Activated CD4-positive, CD25-positive, alpha-beta regulatory T cell treated with anti-CD3 and anti-CD28 coated beads, Interleukin-2, amount 50 U/mL, for 24 hours (primary cell): ENCODE measurements at places on chromosomes 3 and 15.

- no peak for ATAC-seq
These were observed 54.8 kb upstream of the TNFSF10 start for GRCh38 chr3:172577987-172578570.

DNA sequence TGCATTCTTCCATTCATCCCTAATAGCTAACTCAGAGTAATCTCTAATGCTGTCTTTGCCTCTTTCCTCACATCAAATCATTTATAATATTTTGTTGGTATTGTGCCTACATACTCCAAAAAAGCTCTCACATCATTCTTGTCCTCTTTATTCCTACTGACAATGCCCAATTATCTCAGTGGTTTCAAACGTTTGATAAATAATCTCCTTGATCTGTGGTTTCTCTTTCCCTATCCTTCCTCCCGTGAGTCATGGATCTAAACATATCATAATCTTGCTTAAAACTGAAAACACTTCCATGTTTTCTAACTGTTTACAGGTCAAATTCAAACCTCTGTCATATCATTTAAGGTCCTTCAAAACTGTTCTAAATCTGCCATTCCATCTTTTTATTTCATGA lies 115.1 kb downstream of the CNTN6 start:
- ATAC-seq: no peak

DNA sequence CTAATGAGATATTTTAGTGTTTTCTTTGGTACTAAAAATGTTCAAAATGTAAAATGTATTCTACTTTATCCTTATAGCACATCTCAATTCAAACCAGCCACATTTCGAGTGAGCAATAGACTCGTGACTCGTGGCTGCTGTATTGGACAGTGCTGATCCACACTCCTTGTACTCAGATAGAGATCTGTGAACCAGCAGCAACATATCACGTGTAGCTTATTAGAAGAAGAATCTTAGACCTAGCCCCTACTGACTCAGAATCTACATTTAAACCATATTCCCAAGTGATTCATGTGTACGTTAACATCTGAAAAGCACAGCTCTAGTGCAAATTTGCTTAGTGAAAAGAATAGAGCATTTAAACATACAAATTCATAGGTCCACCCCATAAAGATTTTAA lies 130.9 kb downstream of the IL1RAP start:
- ATAC-seq: no peak

- ATAC-seq: no peak
These were observed 48.8 kb upstream of the MAP4 start for GRCh38 chr3:48065035-48065434.

DNA sequence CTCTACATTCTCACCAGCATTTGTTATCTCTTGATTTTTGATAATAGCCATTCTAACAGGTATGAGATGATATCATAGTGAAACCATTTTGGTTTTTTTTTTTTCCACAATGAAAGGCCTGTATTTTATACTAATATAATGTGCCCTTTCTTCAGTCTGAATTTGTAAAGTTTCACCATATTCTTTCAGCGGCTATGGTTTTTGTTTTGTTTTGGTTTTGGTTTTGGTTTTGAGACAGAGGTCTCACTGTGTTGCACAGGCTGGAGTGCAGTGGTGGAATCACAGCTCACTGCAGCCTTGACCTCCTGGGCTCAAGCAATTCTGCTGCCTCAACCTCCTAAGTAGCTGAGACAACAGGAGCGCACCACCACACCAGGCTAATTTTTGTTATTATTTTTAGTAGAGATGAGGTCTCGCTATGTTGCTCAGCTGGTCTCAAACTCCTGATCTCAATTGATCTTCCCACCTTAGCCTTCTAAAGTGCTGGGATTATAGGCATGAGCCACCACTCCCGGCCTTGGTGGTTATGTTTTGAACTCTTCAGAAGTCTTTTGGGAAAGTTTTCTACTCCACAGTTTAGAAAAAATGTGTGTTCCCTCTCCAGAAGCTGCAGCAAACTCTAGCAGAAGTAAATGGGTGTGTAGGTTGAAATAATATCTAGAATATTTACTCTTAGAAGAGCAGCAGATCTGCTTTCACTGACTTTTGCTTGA lies 110.2 kb upstream of the UMPS start:
- peak; percentile 72 for ATAC-seq

- ATAC-seq: no peak
These were observed 10.0 kb downstream of the ATP13A3 start for GRCh38 chr3:194476784-194477183.

GRCh38 chr15:46077220-46077619 lies 442.4 kb downstream of the SQOR start:
- ATAC-seq: no peak

GRCh38 chr3:53753518-53754183 lies 92.6 kb downstream of the CHDH start:
- peak; percentile 71 for ATAC-seq

- peak; percentile 41 for ATAC-seq
These were observed 16.6 kb upstream of the NIT2 start for GRCh38 chr3:100317912-100318311.

- ATAC-seq: no peak
These were observed 5.5 kb downstream of the RASGRP1 start for GRCh38 chr15:38559131-38559530.

DNA sequence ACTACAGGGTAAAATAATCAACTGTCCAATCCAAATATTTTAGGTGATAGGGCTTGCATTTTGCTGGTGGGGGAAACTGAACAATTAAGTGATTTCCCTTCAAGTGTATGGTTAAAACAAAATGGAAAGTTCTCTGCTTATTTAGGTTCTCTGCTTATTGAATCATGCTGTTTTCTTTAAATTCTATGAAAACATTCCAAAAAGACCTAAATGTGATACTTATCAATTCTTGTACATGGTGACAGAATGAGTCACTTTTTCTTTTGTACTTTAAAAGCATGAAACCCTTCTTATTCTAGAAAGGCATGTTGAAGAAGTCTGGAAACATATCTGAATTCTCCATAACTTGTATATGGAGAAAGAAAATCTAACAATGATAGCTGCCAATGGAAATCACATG lies 192.6 kb downstream of the FMN1 start:
- ATAC-seq: no peak
